D341Med (cell line): ENCODE measurements at places on chromosomes 4 and X.

DNA sequence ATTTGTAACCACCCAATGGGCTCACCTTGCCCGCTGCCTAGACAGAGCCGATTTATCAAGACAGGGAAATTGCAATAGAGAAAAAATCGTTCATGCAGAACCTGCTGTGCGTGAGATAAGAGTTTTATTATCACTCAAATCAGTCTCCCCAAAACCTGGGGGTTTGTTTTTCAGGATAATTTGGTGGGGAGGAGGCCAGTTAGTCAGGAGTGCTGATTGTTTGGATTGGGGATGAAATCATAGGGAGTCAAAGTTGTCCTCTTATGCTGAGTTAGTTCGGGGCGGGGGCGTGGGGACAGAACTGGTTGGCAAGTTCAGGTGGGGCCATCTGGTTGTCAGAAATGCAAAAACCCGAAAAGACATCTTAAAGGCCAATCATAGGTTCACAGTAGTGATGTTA, 203.0 kb downstream of the MAB21L2 start:
- DNase-seq: no peak

GRCh38 chrX:153736071-153736820, 11.6 kb downstream of the ABCD1 start:
- DNase-seq: no peak

- peak; percentile 53 for DNase-seq
Measured at GRCh38 chr4:44927399-44928380, 201.3 kb upstream of the GNPDA2 start.

GRCh38 chr4:168388890-168389289, 70.3 kb upstream of the DDX60 start:
- DNase-seq: no peak

DNA sequence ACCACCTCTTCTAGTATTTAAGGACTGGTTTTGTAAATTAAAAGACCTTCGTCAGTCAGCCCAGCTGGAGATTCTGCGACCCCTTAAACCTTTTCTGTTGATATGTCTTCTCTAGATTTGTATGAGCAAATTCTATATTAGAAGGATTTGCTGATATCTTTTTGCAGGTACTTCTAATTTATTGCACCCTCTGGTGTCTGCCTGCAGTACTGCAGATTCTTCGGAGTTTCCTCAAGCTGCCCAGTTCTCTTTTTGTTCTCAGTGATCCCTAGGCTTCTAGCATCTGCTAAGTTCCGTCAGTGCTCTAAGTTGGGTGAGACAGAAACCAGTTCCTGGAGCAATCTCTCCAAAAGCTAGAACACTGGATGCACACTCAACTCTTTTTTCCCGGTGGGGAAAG, 545.2 kb downstream of the C4orf33 start:
- peak; percentile 43 for DNase-seq

DNA sequence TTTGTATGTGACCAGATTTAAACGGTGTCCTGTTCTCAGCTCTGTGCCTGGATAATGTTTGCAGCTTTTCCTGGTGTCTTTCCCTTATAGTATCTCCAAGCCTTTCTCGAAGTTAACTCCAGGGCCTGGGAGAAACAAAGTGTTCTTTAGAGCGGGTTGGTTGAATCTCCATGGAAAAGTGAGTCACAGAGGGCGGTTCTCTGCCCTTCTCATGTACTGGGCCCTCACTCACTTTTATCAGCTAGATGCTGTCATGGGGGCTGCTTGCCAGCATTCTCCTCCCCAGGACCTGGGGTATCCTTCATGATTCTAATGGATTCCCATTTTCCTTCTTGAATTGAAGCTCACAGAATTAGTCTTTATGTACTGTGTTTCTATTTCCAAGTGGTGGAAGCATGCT, 46.1 kb upstream of the MAGEC2 start:
- DNase-seq: no peak

GRCh38 chrX:97308171-97308570, 424.5 kb downstream of the RPA4 start:
- no peak for DNase-seq

GRCh38 chr4:29538889-29539646, 1181.1 kb upstream of the PCDH7 start:
- DNase-seq: no peak

DNA sequence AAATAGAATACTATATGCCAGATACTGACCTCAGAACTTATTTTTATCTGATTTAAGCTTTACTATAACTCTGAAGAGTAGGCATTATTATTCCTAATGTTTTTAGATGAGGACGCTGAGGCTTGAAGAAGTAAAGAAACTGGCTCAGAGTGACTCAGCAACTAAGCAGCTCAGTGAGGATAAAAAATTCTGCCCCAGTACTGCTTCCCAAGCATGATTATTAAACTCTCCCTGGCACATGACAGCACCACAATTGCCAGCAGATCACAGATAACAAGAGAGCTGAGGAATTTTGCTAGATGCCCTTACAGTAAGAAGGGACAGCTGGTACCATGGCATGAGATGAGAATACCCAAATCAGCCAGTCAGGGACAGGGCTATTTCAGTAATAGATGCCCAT, 219.4 kb downstream of the NKX6-1 start:
- no peak for DNase-seq

- no peak for DNase-seq
Measured at GRCh38 chr4:99529228-99529627, 18.4 kb downstream of the C4orf17 start.

GRCh38 chr4:141676087-141676670, 39.8 kb downstream of the IL15 start:
- no peak for DNase-seq

DNA sequence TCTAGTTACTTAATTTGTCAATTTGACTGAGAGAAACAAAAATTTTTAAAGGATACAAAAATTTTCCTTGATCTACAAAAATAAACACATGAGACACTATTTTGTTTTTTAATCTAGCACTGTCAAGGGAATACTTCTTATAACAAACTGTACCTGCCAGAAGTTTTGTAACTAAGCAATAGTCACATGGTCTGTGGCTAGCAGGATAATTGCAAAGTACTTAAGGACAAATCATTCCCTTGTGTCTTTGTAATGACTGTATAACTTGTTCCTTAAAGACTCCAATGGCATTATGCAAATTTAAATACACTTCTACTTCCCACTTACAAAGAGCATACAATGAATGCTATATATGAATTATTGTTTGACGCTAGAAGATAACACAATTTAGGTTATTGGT, 25.1 kb upstream of the ANK2 start:
- no peak for DNase-seq

DNA sequence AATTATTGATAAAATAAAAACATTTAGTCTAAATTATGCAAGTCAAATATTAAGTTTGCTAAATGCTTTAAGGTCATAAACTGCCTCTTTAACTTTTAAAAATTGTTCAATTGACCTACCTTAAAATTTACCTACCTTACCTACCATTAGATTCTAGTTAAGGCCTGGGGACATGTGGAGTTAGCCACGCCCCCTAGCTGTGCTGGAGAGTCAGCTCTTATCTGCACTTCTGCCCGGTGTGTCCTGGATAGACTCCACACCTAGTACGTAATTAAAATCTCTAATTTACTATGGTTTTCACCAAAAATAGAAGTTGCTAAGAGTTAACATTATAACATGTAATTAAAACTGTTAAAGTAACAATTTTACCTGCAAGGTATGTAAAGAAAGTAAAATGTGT, 22.7 kb downstream of the TENM3 start:
- no peak for DNase-seq

DNA sequence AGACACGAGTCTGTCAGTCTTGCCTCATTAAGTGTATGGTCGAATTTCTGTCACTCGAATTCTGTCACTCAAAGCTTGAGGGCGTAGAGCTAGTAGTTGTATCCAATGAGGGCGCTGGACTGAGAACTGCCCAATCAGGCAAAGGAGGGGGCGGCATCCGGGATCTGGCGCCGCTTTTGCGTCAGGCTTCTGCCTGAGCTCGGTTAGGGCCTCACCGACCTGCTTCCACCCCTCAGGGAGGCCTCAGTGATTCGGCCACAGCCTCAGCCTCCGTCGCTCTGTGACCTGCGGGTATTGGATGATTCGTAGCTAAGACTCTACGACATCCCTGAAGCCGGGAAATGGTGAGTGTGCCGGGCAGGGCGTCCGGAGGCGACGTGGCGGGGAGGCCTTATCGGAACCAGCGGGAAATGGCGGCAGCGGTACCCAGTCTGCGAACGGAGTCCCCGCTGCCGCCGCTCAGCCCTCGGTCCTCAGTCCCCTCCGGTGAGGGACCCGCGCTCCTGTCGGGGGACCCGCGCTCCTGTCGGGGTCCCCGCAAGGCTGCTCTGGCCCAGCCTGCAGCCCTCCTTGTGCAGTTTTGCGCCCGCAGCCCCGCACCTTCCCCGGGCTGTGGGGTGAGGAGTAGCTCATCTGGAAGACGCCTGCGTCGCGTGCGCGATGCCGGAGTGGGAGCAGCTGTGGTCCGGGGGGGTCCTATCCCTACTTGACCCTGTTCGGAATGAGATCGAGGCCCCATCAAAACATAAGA, 88.3 kb downstream of the ZNF718 start:
- no peak for DNase-seq

DNA sequence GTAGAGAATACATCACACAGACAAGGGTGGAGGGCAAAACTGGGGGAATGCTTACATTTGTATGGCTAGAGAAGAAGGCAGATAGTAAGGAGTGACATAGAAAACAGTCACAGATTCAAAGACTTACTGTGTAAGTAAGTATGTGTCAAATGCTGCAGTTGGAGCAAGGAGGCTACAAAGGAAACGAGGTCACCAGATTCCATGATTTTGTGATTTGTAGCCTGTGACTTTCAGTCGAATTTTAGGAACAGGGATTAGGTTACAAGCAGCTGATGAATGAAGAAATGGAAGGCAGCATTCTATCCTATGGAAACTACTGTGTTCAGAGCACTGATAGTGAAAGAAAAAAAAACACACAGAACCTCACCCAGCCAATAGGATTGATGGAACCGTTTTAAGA, 407.9 kb downstream of the IL15 start:
- no peak for DNase-seq

- no peak for DNase-seq
Measured at GRCh38 chrX:150205011-150205410, 158.1 kb upstream of the MAMLD1 start.

- DNase-seq: no peak
Measured at GRCh38 chrX:139647597-139647996, 60.4 kb downstream of the MCF2 start.

DNA sequence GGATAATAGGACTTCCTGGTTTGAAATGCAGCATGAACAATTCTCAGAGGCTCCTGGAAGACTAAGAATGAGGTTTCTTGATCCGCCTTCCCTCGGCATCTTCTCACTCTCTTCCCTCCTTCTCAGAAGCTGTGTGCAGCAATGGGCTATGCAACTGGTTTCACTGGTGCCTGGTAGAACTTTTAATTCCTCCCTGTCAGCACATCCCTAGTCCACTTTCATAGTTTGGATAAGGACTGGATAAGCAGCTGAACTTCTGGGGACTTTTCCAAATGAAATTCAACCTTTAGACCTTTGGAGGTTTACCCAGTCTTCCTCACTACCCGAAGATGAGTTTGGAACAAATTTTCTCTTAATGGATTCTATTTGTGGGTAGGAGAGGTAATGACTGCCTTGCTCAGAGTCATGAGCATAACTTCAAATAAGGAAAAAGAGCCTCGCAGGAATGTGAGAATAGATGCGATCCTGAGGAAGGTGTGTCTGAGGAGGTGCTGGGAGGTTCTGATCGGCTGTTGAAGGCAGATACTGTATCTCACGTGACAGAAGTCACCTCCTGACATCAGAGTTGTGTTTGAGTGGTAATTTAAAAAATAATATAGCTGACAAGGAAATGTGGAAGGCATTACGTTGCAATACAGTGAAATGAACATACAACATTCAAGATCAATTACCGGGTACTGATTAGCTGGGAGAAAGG, 56.0 kb upstream of the HAND2 start:
- no peak for DNase-seq

DNA sequence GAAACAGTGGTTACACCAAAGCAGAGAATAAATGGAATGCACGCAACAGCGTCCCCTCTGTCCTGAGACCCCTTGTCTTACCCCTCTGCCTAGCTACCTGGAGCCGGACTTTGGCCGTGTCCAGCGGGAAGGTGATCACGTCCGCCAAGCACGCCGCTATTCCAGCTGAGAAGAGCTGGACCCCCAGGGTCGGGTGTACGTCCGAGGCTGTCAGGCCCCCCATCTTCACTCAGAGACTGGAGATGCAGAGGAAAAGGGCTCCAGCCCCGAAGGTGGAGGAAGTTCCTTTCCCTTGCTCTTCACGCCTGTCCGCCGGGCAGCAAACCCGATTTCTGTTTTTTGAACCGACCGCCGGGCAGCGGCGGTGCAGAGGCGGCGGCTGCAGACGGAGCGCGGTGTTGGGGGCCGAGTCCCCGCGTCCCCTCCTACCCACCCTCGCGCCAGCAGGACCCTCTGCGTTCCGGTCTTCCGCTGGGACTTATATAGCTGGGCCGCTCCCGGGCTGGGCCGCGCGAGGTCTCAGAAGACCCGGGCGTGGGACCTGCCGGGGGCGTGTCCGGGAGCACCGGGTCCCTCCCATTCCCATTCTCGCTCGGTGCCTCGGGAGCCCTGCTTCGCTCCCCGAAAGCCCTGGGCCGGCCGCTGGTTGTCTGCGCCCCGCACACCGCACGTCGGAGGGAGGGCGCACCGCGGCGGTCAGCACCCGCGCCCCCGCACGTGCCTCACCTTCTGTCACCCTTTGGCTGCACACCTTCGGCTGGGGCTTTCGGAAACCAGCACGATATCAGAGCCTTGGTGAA, at the start of gene UCP1:
Gene UCP1, minus strand, starts transcription at position 455 of the 800 bp plus-strand sequence. Its CDS starts 232 bp downstream, at position 223.
- DNase-seq: peak; percentile 31

DNA sequence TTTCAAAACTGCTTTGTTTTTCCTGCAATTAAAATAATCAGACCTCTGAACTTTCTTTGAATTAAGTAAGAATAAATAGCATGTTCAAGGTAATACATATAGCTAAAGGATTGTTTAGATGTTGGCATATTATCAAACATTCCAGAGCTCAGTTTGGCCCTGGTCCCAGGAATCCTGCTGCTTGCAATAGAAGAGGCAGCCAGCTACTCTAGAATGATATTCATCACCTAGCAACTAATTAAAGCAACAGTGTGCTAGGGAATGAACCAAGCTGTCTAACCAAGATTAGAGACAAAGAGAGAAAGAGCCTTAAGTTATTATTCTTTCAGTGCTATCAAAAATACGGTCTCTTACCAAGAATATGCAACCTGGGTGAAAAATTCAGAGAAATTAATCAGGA, 460.9 kb downstream of the GABRG1 start:
- DNase-seq: peak; percentile 64

GRCh38 chr4:177968817-177969442, 526.7 kb upstream of the AGA start:
- DNase-seq: no peak

- DNase-seq: no peak
Measured at GRCh38 chr4:96670381-96670780, 830.5 kb downstream of the PDHA2 start.

GRCh38 chr4:109321232-109321631, 18.8 kb upstream of the COL25A1 start:
- no peak for DNase-seq

DNA sequence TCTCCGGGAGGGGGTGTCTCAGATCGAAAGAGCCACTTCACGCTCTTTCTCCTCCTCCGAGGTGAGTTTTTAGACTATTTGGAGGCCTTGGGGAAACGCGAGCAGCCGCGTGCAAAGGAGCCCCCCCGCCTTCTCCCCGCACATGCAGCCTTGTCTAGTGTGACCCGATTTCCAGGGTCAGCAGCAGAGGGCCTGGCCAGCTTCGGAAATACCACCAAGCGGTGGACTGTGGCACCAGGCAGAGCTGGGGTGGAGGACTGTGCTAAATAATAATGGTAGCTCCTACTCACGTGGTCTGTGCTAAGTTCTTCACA, 79.3 kb upstream of the BCOR start:
- DNase-seq: no peak
